Mesenteric fat pad (tissue), 1 donor: ENCODE measurements at places on chromosomes 12 and 14. TPM values are rescaled to one million over a fixed set of nuclear protein-coding genes. Genes with fewer than 3 reads are reported as not detected.

Gene GZMB
- 2.0 TPM for total RNA-seq

Gene TMEM119
- total RNA-seq = 13.0 TPM

Gene CD9
- total RNA-seq = 57.7 TPM

Gene CLEC2B
- total RNA-seq = 17.1 TPM

Gene TAS2R30
- total RNA-seq = 4.1 TPM

Gene MEG3
- total RNA-seq = 82.2 TPM

Gene RAD9B
- 0.90 TPM for total RNA-seq

Gene STON2
- total RNA-seq = 20.8 TPM

Gene PLA2G1B
- total RNA-seq = 1.8 TPM

Gene RBP5
- total RNA-seq = 1.1 TPM

Gene FAM90A1
- total RNA-seq = 0.48 TPM
